ENCODE measurements at places on chromosomes 6 and 20. TPM values are rescaled to one million over a fixed set of nuclear protein-coding genes. Genes with fewer than 3 reads are reported as not detected.

The PRL gene
- not detected for total RNA-seq

GRCh38 chr6:16196260-16196983, 42.0 kb upstream of the GMPR start:
- no peak for DNase-seq

The TFAP2A gene
- 6.3 TPM for total RNA-seq

- DNase-seq = no peak
These were observed 67.0 kb downstream of the IYD start for GRCh38 chr6:150435832-150436231.

The SRMS gene
- 0.79 TPM for total RNA-seq

DNA sequence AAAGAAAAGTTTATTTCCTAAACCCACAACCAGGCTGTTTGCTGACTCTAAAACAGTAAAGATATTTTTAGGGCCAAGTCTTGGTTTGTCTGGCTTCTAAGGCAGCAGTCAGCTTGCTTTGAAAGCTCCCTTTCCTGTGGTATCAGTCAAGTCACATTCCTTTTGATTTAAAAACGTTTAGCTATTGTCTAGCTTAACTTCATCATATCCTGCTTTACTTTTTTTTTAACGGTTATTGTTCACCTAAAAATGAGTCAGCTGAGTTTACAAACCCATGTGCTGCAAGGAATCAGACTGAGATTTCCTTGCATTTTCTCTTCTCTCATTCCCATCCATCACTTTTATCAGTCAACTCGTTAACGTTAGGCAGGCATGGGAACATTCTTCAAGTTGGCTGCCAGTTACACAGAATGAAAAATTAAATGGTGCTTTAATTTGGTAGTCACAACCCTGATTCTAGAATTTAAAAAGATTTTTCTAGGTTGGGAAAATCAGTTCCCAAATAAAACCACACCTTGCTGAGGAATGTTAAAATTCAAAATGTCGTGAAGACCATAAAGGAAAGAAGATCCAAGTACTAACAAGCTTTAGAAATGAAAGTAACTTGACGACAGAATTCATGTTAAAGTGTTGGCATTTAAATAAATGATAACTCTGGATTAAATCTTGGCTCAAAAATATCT, 45.9 kb downstream of the ELOVL5 start:
- peak; percentile 97 for DNase-seq

DNA sequence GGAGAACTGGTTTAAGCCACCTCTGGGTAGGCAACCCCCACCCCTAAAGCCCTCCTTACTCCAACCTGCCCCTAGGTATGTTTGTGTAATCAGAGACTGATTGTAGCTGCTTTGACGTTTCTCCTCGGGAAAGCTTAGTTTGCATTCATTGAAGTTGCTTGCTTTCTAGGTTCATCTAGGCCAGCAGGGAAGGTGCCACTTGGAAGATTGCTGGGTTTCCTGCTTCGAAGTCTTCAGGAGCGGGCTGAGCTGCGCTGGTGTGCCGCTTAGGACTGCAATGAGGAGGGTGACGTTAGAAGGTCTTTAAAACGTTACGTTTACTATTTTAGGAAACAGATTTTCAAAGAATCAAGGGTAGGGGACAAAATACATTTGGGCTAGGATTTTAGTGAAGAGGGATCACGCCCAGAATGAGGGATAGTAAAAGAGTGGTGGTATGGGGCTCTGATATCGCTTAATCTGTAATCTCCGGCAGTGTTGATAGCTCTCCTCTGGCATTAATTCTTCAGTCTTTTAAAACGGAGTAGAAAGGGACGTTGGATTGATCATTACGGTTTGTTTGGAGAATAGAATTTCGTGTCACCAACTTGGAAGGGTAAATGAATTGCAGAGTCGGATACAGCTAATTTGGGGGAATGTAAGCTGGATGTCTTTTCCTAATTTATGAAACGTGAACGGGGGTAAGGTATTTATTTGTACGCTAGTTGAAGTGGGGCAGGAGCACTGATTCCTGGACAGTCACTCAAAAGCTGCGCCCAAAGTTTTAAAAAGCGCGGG, 92.6 kb upstream of the PRDM1 start:
- no peak for DNase-seq

GRCh38 chr20:53171065-53171464, 198.9 kb downstream of the TSHZ2 start:
- DNase-seq = no peak

DNA sequence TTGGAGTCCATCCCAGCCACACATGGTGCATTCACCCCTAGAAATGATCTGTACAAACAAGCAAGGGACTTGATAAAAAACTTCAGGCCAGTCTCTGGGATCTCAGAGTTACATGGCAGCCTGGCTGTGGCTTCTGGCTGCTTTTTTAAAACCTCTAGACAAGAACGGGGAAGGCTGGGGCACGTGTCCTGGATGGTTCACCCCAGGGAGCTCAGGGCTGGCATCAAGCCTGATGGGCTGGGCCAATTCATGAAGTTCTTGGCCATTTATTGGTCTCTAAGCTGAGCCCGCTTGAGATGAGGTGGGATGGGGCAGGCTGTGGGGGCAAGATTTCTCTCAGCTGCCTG, 10.4 kb upstream of the ZFAND3 start:
- peak; percentile 37 for DNase-seq

- no peak for DNase-seq
These were observed 112.4 kb upstream of the SALL4 start for GRCh38 chr20:51914758-51915157.

The PLA2G7 gene
- not detected for total RNA-seq

GRCh38 chr20:19129306-19129705, 83.1 kb upstream of the SLC24A3 start:
- no peak for DNase-seq

The FAM83C gene
- 0.26 TPM for total RNA-seq

The FERMT1 gene
- total RNA-seq = 26.6 TPM

The TBXT gene
- total RNA-seq = not detected

The FANCE gene
- 46.3 TPM for total RNA-seq

DNA sequence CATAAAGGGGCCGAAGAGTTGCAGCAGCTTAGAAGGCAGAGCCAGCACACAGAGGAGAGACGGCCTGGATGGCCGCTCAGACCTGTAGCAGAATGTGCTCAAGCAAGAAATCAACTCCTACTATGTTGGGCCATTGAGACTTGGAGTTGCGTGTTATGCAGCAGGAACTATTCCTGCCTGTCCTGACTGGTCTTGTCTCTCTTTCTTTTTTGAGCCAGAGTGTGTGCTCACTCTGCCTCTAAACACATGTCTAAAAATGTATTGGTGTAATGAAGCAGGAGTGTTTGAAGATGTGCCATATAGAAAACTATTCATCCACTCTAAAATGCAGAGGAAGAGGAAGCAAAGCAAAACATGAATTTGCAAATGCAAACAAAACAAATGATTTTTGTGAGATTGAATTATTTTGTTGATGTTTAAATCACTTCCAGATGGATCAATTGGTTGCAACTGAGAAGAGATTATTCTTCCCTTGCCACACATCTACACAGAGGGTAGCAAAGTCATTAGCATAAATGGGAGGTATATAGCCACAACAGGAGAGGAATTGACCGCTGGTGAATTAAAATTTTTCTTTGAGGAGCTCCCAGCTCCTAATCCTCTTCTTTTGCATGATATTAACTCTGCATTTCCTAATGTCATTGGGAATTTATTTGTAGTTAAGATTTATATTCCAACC, 20.4 kb upstream of the SYNJ2 start:
- DNase-seq = peak; percentile 39

The CUL7 gene
- total RNA-seq = 16.9 TPM

Data from bronchial epithelial cell (primary cell).